ENCODE measurements at places on chromosomes 5 and 9. TPM values are rescaled to one million over a fixed set of nuclear protein-coding genes. Genes with fewer than 3 reads are reported as not detected.

Gene WDR31
- 12.9 TPM for total RNA-seq

Gene ATP6V1G1
- total RNA-seq, result 64.4 TPM

Gene CCDC180
- total RNA-seq, result 2.8 TPM

Gene WWC1
- total RNA-seq, result 4.3 TPM

Gene PPP2R2B
- 0.12 TPM for total RNA-seq

Gene PRSS3
- total RNA-seq, result not detected

DNA sequence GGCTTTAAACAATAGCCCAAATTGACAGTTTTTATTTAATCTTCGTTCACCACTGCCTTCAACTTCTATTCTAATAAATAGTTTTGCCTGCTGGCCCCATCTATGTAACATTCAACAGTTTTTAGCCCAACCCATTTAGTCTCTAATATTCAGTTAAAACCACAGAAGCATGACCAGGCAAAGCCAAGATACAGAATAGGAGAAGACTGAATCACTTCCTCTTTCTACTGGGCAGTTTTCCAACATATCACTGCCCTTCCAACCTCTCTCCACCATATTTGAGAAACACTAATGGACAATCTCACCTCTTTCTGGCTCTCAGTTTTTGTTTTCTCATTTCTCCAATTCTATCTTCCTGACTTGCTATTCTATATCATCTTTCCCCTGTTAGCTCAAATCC lies 352.9 kb downstream of the DNAH5 start:
- DNase-seq, result no peak

DNA sequence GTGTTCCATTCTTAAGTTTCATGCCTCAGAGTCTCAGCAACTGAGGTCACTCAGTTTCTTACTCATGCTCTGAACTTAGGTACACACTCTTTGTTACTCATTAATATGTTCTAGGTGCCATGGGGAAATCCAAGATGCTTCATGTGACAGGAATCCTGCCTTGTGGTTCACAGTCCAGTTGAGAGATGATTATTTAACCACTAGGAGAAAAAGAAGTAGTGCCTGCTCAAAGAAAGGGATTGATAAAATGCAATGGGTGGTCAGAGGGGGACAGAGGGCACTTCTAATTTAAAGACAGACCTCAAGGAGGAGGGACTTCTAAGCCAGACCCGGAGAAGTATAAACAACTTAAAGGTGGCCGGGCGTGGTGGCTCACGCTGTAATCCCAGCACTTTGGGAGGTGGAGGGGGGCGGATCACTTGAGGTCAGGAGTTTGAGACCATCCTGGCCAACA lies 69.0 kb downstream of the UGCG start:
- DNase-seq, result no peak

- DNase-seq, result no peak
Measured at GRCh38 chr5:17255471-17256021, 38.1 kb downstream of the BASP1 start.

DNA sequence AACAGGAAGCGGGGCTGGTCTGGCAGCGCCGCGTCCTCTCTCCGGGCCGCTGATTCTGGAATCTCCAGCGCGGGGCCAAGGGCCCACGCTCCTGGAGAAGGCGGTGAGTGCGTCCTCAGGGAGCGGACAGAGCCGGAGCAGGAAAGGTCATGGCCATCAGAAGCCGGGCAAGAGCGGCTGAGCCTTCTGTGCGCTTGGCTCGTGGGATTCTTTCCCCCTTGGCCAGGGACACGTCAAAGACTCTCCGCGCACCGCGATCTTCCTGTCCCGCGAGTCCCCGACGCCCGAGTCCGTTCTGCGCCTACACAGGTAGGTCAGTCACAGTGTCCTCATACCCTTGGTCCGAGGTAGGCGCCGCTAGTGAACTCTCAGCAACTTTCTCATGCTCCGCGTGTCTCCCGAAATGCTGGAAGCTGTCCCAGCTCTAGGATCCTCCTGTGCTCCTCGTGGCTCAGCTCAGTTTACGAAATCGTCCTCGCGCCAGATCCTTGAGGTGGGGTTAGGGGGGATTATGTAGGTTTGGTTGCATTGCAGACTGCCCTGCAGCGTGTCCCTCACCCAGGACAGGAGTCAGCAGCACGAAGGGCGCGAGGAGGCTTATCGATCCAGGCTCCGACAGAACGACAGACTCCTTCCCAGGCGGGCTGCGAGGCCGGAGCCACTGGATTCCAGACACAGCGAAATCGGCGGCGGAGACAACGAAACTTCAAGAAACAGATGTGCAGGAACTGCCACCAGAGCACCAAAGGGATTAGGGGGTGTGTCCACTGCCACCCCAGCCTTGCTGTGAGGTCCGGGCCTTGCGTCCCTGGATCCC lies 8.7 kb downstream of the LHX6 start:
- no peak for DNase-seq

DNA sequence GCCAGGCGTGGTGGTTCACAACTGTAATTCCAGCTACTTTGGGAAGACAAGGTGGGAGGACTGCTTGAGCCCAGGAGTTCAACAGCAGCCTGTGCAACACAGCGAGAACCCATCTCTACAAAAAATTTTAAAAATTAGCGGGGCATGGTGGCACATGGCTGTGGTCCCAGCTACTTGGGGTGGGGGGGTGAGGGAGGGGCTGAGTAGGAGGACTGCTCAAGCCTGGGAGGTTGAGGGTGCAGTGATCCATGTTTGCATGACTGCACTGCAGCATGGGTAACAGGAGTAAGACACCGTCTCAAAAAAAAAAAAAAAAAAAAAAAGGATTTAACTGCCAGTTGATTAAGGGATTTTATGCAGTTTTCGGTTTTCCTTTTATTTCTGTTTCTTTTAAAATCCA lies 65.0 kb downstream of the PTBP3 start:
- DNase-seq, result no peak

- DNase-seq, result no peak
Measured at GRCh38 chr5:145804701-145805100, 30.4 kb downstream of the PRELID2 start.
